ENCODE measurements at places on chromosomes 1 and 21. TPM values are rescaled to one million over a fixed set of nuclear protein-coding genes. Genes with fewer than 3 reads are reported as not detected.

NTMT2 gene
- not detected for total RNA-seq

DNA sequence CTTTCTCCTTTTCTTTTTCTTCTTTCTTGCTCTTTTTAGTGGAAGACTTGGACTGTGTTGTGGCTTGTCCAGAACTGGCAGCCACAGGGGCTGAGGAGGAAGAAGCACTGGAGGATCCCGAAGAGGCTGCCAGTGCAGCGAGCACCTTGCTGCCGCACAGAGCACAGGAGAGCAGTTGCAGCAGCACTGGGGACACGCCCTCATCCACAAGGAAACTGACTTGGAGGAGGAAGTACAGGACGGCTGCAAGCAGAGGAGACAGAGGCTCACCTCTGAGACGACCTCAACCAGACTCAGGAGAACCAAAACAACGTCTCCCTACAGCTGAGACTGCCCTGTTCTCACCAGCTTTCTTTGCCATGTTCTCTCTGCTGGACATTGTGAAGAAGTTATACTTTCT is 88.9 kb downstream of the UBR4 start:
- H3K27ac ChIP-seq, result no peak overlapping the region
- H3K4me1 ChIP-seq, result no peaks in the 10 kb centered on the region
- DNase-seq, result no peak
- peaks cover 18% of the 10 kb centered on the region for H3K36me3 ChIP-seq
- H3K4me3 ChIP-seq, result no peak overlapping the region

DNA sequence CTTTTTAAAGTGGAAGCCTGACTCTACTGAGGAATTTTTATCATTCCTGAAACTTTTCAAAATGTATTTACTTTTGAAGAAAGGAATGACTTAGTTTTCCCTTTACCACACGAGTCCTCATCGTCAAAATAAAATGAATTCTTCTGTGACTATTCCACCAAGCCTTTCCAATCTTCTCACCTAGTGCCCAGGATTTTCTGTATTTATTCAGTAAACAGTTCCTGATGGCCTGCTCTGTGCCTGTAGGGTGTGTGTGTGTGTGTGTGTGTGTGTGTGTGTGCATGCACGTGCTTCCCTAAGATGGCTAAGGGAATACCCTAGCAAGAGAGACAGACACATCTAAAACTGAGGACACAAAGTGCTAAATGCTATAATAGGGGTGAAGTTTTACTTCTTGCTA is 395.0 kb upstream of the USP24 start:
- H3K4me1 ChIP-seq, result no peaks in the 10 kb centered on the region
- H3K27me3 ChIP-seq, result no peaks in the 10 kb centered on the region
- no peak overlapping the region for H3K4me3 ChIP-seq
- H3K27ac ChIP-seq, result no peak overlapping the region
- H3K36me3 ChIP-seq, result peaks cover under 1% of the 10 kb centered on the region

DNA sequence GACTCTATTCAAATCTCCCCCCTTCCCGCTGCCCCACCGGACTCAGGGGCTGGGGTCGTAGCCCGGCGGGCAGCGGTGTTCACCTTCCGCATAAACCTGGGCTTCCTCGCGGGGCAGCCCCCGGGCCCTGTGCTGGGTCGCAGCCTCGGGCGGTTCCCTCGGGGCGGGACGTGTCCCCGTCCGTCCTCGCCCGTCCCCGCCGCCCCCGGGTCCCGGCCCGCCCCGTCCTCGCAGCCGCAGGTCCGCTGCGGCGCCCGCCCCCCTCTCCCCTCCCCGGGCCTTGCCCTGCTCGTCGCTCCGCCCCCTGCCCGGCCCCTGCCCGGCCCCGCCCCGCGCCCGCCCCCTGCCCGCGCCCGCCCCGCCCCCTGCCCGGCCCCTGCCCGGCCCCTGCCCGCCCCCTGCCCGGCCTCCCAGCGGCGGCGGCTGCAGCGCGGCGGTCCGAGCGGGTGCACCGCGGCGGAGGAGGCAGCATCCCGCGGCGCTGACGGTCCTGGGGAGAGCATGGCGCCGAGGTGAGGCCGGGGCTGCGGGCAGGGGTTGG is at the start of gene COL18A1:
TSS of gene COL18A1 (plus strand) at position 436 of the 541 bp plus-strand sequence. CDS start at position 502, 66 bp downstream.
- H3K4me1 ChIP-seq, result peaks cover 34% of the 10 kb centered on the region
- no peak for DNase-seq
- peak within 1 kb of the TSS; percentile 94 for H3K4me3 ChIP-seq
- H3K36me3 ChIP-seq, result peaks cover 6% of the 10 kb centered on the region

DNA sequence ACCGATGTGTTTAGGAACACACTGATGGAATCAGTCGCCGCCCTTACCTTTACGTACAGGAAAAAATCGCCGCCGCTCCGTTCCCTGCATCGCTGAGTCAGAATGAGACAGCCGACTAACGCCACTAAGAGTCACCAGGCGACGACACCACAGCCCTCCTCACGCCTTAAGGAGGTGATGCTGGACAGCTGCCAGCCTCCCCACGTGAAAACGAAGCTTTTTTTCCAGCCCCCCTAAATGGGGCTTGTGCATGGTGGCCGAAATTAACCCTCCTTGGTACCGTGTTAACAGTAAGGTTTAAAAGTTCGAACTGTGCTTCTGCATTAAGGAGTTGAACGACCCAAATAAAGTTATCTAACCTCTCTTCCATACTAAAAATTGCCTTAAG is 511 bp downstream of the DNTTIP2 start:
- H3K4me3 ChIP-seq, result peak overlapping the region; percentile 96
- no peaks in the 10 kb centered on the region for H3K27me3 ChIP-seq
- H3K4me1 ChIP-seq, result peaks cover 15% of the 10 kb centered on the region

- peak overlapping the region; percentile 6 for H3K27ac ChIP-seq
- DNase-seq, result no peak
- no peaks in the 10 kb centered on the region for H3K36me3 ChIP-seq
- no peaks in the 10 kb centered on the region for H3K27me3 ChIP-seq
These were observed 19.9 kb downstream of the ACOT11 start for GRCh38 chr1:54567961-54568360.

GRCh38 chr1:175863299-175864050 is 120.1 kb upstream of the TNR start:
- no peak overlapping the region for H3K27ac ChIP-seq
- H3K36me3 ChIP-seq, result no peaks in the 10 kb centered on the region
- no peak for DNase-seq
- no peak overlapping the region for H3K4me3 ChIP-seq

GRCh38 chr1:37031429-37031828 is 2.9 kb downstream of the GRIK3 start:
- no peak for DNase-seq
- H3K4me3 ChIP-seq, result no peak overlapping the region
- peaks cover 5% of the 10 kb centered on the region for H3K4me1 ChIP-seq
- peaks cover 85% of the 10 kb centered on the region for H3K27me3 ChIP-seq

- H3K36me3 ChIP-seq, result peaks cover 40% of the 10 kb centered on the region
- no peak for DNase-seq
- H3K27ac ChIP-seq, result peak overlapping the region; percentile 90
- peak overlapping the region; percentile 97 for H3K4me3 ChIP-seq
- H3K27me3 ChIP-seq, result no peaks in the 10 kb centered on the region
- peaks cover 23% of the 10 kb centered on the region for H3K4me1 ChIP-seq
These were observed 431 bp upstream of the C1orf52 start for GRCh38 chr1:85259912-85260274.

DNA sequence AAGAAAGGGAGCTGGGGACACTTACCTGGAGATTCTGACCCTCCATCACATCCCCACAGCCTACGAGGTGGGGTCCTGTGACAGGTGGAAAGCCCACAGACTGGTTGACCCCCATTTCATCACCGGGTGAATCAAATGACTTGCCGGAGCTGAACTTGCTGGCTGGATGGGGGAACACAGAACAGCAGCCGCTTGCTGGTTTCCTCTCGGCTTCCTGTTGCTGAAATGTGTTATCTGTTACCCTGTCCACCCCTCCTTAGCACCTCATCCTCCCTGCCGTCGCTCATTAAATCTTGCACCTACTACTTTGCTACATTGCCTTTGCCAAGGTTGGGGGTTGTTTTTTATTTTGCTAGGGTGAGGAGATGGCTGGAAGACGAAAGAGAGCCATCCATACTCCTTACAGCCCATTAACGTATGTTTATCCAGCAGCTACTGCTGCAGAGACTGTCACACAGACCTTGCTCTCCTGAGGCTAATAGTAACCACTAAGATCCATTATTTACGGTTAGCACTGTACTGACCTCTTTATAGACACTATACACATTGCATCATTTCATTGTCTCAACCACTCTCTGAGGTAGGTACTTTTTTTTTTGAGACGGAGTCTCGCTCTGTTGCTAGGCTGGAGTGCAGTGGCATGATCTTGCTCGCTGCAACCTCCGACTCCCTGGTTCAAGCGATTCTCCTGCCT is 7.0 kb downstream of the PAFAH2 start:
- DNase-seq, result no peak
- H3K27ac ChIP-seq, result no peak overlapping the region
- peaks cover 8% of the 10 kb centered on the region for H3K36me3 ChIP-seq
- peaks cover 19% of the 10 kb centered on the region for H3K4me1 ChIP-seq
- H3K4me3 ChIP-seq, result no peak overlapping the region

DNA sequence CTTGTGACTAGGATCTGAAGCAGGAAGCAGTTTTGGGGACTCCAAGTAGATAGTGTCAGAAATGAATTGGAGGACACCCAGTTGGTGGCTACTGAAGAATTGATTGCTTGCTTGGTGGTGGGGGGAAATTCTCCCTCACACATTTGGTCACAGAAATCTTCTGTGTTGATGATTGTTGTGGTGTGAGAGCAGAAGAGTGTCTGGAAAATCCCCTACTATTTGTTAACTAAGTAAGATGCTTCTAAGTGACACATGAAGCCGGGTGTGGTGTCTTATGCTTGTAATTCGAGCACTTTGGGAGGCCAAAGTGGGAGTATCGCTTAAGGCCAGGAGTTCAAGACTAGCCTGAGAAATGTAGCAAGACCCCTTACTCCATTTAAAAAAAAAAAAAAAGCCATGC is 22.5 kb upstream of the IPP start:
- H3K27ac ChIP-seq, result no peak overlapping the region
- H3K36me3 ChIP-seq, result no peaks in the 10 kb centered on the region

DNA sequence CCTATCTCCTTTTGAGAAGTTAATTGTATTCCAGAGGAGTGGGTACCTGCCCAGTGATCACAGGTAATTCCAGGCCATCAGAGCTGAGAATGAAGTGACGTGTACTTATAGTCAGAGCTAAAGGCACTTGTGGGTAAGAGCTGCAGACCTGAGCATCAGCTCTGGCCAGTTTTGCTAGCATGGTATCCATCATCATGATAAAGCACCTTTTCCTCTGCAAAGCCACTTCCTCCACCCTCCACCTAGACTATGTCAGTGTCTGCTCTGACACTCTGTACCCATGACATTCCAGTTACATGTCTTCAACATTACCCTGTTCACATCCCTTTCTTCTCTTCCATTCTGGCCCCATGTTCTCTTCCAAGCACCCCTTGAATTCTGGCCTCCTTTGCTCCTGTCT is 157.3 kb downstream of the GRIK3 start:
- no peak overlapping the region for H3K4me3 ChIP-seq
- peaks cover 34% of the 10 kb centered on the region for H3K27me3 ChIP-seq
- no peaks in the 10 kb centered on the region for H3K4me1 ChIP-seq
- peak; percentile 11 for DNase-seq
- H3K36me3 ChIP-seq, result no peaks in the 10 kb centered on the region

GRCh38 chr1:94296018-94296417 is 58.6 kb upstream of the ARHGAP29 start:
- no peak overlapping the region for H3K27ac ChIP-seq
- no peaks in the 10 kb centered on the region for H3K27me3 ChIP-seq
- no peak overlapping the region for H3K4me3 ChIP-seq
- H3K4me1 ChIP-seq, result peaks cover 15% of the 10 kb centered on the region

DNA sequence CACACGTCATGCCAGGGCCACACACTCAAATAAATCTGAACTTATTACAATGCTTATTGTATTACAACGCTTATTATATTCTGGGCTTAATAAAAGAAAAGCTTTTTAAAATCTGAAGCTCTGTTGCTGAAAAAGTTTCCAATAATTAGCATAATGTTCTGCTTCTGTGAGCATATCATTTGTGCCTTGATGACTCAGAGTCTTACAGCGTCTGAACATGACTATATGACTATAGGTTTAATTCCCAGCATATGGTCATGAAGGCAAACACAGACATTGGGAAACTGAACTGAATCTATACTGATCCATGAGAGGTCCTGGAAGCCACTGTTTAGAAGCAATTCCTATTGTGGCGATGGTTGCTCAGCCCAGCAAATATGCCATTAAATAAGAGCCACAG is 66.3 kb downstream of the SIM2 start:
- H3K4me1 ChIP-seq, result peaks cover 47% of the 10 kb centered on the region
- H3K27ac ChIP-seq, result no peak overlapping the region
- no peak for DNase-seq

DNA sequence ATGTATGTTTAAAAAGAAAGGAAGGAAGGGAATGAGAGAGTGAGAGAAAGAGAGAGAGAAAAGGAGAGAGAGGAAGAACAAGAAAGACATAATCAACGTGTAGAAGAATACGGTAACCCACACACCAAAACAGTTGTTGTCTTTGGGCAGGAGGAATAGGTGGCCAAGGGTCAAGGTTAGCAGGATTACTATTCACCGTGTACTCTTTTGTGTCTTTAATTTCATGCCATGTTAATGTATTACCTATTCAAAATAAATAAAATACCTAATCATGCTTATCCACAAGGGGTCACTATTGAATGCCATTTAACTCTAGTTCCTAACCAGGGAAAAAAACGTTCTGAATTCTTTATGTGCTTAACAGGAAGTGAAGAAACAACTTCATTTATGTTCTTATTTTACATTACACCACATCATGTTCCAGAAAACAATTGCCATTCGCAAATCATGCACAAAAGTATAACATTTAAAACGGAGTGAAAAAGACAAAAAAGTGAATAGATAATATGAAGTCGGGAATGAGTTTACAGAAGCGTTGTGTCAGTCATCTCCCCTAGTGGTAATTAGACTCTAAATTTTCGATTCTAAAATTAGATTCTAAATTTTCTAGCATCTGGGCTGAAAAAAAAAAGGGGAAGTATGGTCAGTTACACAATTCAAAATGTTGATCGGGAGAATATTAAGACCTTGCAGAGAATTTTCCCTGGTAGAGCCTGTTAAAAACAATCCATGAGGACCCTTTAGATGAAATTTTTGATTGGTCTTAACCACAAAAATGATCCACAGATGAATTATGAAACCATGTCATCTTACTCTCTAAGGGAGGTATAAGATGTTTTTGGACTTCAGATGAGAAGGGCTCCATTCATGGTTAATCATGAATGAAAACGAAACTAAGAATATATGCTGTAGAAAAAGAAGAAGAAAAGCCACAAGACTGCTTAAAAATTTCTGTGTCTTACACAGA is 700 bp upstream of the KMO start:
- DNase-seq, result no peak
- H3K27ac ChIP-seq, result peak overlapping the region; percentile 76
- H3K4me3 ChIP-seq, result peak overlapping the region; percentile 87
- no peaks in the 10 kb centered on the region for H3K36me3 ChIP-seq

GRCh38 chr21:43289442-43289841 is 120.6 kb downstream of the CRYAA start:
- no peaks in the 10 kb centered on the region for H3K36me3 ChIP-seq
- no peak overlapping the region for H3K4me3 ChIP-seq
- no peak overlapping the region for H3K27ac ChIP-seq
- DNase-seq, result no peak

DNA sequence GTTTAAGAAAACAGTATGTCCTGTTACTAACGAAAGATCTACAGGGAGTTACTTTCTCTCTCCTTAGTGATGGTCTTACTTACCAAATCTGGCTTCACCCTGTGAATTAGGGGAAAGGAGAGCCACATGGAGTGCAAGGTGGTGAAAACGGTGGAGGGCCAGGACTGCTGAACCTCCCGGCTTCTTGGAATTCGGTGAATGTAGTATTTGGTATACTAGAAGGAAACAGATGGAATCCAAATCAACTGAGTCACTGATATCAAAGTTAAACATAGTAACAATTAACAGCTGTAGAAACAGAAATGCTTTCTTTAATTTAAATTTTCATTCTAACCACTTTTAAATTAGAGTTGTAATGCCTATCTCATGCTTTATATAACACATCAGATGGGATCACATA is 45.7 kb downstream of the ALG14 start:
- H3K4me3 ChIP-seq, result no peak overlapping the region
- DNase-seq, result no peak
- H3K27ac ChIP-seq, result no peak overlapping the region
- H3K27me3 ChIP-seq, result no peaks in the 10 kb centered on the region
- peaks cover 6% of the 10 kb centered on the region for H3K4me1 ChIP-seq

All from type B pancreatic cell (in vitro differentiated cells).